Activated T-cell treated with anti-CD3 and anti-CD28 coated beads, Interleukin-2, amount 50 U/mL, for 72 hours (primary cell): ENCODE measurements at places on chromosomes 4 and X. TPM values are rescaled to one million over a fixed set of nuclear protein-coding genes. Genes with fewer than 3 reads are reported as not detected.

DNA sequence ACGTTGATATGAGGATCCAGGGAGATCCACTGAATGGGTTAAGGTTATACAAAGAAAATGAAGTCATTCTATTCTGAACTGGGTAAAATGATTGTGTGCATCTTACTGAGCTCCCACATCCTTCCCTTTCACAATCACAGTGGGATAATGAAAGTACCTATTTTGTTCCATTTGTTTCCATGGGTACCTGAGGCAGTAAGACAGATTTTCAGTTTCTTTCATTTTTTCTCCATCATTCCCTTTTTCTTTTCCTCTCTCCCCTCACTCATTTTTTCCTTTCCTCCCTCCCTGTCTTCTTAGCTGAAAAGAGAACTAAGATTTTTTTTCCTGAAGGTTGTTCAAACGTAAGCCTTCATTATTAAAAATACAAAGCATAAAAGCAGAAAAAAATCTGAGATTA lies 4.6 kb downstream of the GRIA2 start:
- H3K27me3 ChIP-seq: peaks cover 25% of the 10 kb centered on the region
- no peak overlapping the region for H3K4me3 ChIP-seq
- peaks cover 9% of the 10 kb centered on the region for H3K36me3 ChIP-seq
- H3K4me1 ChIP-seq: no peaks in the 10 kb centered on the region
- DNase-seq: no peak

DNA sequence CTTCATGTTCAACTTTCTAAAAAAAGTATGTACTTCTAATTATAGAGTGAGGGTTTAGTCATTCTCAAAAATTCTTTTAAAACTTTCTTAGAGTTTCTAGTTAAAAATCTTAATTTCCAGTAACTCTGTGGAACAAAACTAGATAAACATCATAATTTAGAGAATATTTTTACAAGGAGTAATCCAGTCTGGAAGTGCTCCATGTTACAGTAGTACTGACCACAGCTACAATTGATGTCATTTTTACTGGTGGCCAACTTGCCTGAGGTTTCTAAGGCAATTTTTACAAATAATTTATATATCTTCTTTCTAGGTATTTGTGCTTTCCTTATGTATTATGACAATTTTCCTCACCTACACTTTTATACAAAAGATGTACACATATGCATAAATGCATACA lies 490.4 kb downstream of the CENPC start:
- H3K27me3 ChIP-seq: no peaks in the 10 kb centered on the region
- H3K27ac ChIP-seq: no peak overlapping the region
- no peaks in the 10 kb centered on the region for H3K36me3 ChIP-seq
- no peaks in the 10 kb centered on the region for H3K4me1 ChIP-seq

PYURF gene
- total RNA-seq: 59.3 TPM

- no peak overlapping the region for H3K27ac ChIP-seq
- no peaks in the 10 kb centered on the region for H3K27me3 ChIP-seq
- no peaks in the 10 kb centered on the region for H3K4me1 ChIP-seq
- H3K4me3 ChIP-seq: no peak overlapping the region
- DNase-seq: no peak
These were observed 2522.1 kb downstream of the ARAP2 start for GRCh38 chr4:33722254-33722653.

FAM149A gene
- total RNA-seq: 0.51 TPM

- no peak overlapping the region for H3K4me3 ChIP-seq
- no peaks in the 10 kb centered on the region for H3K27me3 ChIP-seq
- H3K27ac ChIP-seq: no peak overlapping the region
- DNase-seq: no peak
These were observed 245.3 kb downstream of the AFAP1 start for GRCh38 chr4:7694324-7694723.

- H3K4me1 ChIP-seq: peaks cover 12% of the 10 kb centered on the region
- no peak for DNase-seq
- no peaks in the 10 kb centered on the region for H3K36me3 ChIP-seq
- peak overlapping the region; percentile 65 for H3K4me3 ChIP-seq
- peaks cover 42% of the 10 kb centered on the region for H3K27me3 ChIP-seq
These were observed 3.7 kb upstream of the FAT1 start for GRCh38 chr4:186727169-186727976.

GRCh38 chrX:30592831-30593230 lies 15.3 kb upstream of the TASL start:
- H3K4me3 ChIP-seq: no peak overlapping the region
- H3K27me3 ChIP-seq: peaks cover 32% of the 10 kb centered on the region
- H3K4me1 ChIP-seq: peaks cover 8% of the 10 kb centered on the region
- no peak overlapping the region for H3K27ac ChIP-seq
- H3K36me3 ChIP-seq: no peaks in the 10 kb centered on the region
- DNase-seq: no peak

DNA sequence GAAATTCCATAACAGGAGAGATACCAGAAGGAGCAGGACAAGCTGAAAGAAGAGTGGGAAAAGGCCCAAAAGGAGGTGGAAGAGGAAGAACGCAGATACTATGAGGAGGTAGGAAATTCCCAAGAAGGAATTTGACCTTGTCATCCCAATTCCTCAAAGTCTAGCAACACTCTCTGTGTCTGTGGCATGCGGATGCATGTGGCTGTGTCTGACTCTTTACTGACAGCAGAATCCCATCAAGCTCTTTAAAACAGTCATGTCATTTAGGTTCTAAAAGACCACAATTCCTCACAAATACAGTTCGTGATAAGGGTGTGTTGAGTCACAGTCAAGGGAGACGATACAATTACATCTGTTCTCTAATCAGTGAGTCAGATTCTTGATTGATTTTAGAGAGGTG lies 68.5 kb downstream of the PHOX2B start:
- no peaks in the 10 kb centered on the region for H3K4me1 ChIP-seq
- H3K4me3 ChIP-seq: no peak overlapping the region
- no peaks in the 10 kb centered on the region for H3K27me3 ChIP-seq
- no peak overlapping the region for H3K27ac ChIP-seq
- no peaks in the 10 kb centered on the region for H3K36me3 ChIP-seq

GRCh38 chr4:82562564-82562854 lies 721 bp upstream of the TMEM150C start:
- H3K36me3 ChIP-seq: peaks cover 2% of the 10 kb centered on the region
- no peak overlapping the region for H3K27ac ChIP-seq
- peaks cover 13% of the 10 kb centered on the region for H3K4me1 ChIP-seq

DNA sequence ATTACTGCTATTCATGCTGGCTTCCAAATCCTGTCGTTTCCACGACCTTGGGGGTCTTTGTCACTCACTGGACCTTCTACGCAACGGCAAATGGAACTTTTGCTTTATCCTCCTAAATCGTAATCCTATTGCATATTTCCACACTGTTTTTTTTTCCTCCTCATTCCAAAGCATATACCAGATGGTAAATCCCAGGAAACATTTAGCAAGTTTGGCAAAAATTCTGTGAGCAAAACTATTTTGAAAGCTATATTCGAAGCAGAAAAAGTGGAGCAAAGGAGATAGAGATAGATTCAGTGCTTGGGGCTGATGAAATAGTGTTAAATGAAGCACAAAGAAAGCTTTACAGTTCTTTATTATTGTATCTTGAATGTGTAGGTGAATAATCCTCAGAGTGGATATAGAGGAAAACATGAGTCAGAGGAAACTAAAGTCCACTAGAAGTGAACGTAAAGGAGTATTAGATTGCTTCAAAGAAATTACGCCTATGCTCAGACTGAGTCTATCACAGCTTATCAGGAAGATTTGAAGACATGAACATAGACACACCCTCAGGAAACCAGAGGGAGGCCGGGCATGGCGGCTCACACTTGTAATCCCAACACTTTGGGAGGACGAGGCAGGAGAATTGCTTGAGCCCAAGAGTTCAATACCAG lies 50.2 kb upstream of the FAM9A start:
- H3K27ac ChIP-seq: no peak overlapping the region
- H3K4me1 ChIP-seq: no peaks in the 10 kb centered on the region
- DNase-seq: no peak
- H3K27me3 ChIP-seq: peaks cover 36% of the 10 kb centered on the region
- no peak overlapping the region for H3K4me3 ChIP-seq

GRCh38 chr4:1770791-1771231 lies 22.3 kb upstream of the FGFR3 start:
- no peak overlapping the region for H3K27ac ChIP-seq
- no peaks in the 10 kb centered on the region for H3K27me3 ChIP-seq
- H3K4me1 ChIP-seq: peaks cover 9% of the 10 kb centered on the region
- H3K4me3 ChIP-seq: no peak overlapping the region
- DNase-seq: no peak

UGT2B15 gene
- total RNA-seq: not detected

DNA sequence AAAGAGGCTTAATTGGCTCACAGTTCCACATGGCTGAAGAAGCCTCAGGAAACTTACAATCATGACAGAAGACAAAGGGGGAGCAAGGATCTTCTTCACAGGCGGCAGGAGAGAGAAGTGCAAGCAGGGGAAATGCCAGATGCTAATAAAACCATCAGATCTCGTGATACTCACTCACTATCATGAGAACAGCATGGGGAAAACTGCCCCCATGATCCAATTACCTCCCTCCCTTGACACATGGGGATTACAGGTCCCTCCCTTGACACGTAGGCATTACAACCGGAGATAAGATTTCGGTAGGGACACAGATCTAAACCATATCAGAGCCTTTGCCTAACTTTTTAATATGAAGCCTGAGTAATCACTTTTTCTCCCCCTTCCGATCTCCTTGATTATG lies 43.7 kb upstream of the MAPK10 start:
- no peak overlapping the region for H3K27ac ChIP-seq
- no peaks in the 10 kb centered on the region for H3K4me1 ChIP-seq
- H3K4me3 ChIP-seq: no peak overlapping the region
- no peaks in the 10 kb centered on the region for H3K36me3 ChIP-seq
- H3K27me3 ChIP-seq: no peaks in the 10 kb centered on the region

GRCh38 chr4:124290678-124291077 lies 421.9 kb downstream of the ANKRD50 start:
- H3K27ac ChIP-seq: no peak overlapping the region
- H3K4me3 ChIP-seq: no peak overlapping the region
- no peak for DNase-seq
- H3K36me3 ChIP-seq: no peaks in the 10 kb centered on the region
- H3K27me3 ChIP-seq: peaks cover 4% of the 10 kb centered on the region

GRCh38 chrX:64976673-64977040 lies 407 bp upstream of the ZC4H2 start:
- DNase-seq: no peak
- peaks cover 10% of the 10 kb centered on the region for H3K4me1 ChIP-seq
- peak overlapping the region; percentile 75 for H3K27ac ChIP-seq

DNA sequence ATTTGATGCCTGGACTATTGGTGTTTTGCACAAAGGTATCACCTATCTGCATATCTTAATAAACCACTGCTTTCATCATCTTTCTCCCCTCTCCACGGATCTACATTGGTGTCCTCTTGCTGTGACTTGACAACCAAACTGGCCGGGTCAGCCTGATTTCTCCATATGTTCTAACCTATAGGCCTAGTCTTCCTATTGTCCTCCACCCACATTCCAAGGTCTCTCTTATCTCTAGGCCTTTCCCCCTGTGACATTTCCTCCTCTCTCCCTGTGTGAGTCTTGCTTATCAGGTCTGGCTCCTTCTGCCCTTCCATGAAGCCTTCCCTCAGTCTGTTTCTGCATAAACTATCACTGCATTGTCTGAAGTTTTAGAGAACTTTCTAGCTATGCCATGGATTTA lies 33.7 kb downstream of the ARHGAP24 start:
- DNase-seq: no peak
- H3K4me1 ChIP-seq: no peaks in the 10 kb centered on the region
- peaks cover 3% of the 10 kb centered on the region for H3K36me3 ChIP-seq
- no peaks in the 10 kb centered on the region for H3K27me3 ChIP-seq
- peak overlapping the region; percentile 14 for H3K27ac ChIP-seq

GRIA2 gene
- not detected for total RNA-seq

DNA sequence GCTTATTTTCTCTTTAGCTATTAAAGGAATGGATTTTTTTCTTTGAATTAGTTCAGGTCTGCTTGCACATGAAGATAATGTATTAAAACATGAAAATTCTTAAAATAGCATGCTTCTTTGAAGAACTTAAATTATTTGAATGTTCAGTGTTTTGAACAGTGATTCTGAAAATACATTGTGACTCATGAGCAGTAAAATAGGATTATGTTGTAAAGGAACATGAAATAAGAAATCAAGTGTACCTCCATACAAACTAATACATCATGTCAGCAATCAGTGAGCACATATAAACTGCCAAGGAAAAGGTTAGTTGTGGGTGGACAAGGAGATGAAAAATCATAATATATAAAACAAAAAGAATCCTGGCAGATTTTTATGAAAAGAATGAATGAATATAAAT lies 66.1 kb downstream of the SNX25 start:
- H3K27ac ChIP-seq: no peak overlapping the region
- H3K27me3 ChIP-seq: no peaks in the 10 kb centered on the region
- H3K36me3 ChIP-seq: no peaks in the 10 kb centered on the region
- no peak overlapping the region for H3K4me3 ChIP-seq
- H3K4me1 ChIP-seq: peaks cover 10% of the 10 kb centered on the region

DNA sequence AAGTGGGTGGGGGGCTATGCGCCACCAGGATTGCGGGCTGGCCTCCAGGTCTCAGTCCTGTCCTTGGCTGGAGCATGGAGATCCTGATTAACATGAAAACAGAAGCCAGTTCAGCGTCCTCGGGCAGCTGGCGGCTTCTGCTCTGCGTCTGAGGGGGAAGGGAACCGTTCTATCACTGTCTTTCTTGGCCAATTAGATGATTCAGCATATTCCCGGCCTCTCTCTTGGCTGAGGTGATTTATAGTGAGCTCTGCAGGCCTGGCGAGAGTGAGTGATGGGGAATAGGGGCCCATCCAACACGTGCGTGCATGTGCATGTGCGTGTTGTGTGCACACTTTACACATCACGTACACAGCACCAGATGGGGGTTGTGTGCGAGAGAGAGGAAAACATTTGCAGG lies 145.8 kb upstream of the ATP6AP2 start:
- H3K4me3 ChIP-seq: no peak overlapping the region
- DNase-seq: no peak
- peaks cover 4% of the 10 kb centered on the region for H3K36me3 ChIP-seq
- no peaks in the 10 kb centered on the region for H3K4me1 ChIP-seq
- peaks cover 21% of the 10 kb centered on the region for H3K27me3 ChIP-seq

ASB12 gene
- total RNA-seq: 0.31 TPM

FGD1 gene
- total RNA-seq: 0.46 TPM

- no peaks in the 10 kb centered on the region for H3K36me3 ChIP-seq
- DNase-seq: no peak
- no peak overlapping the region for H3K27ac ChIP-seq
- H3K4me1 ChIP-seq: no peaks in the 10 kb centered on the region
- H3K4me3 ChIP-seq: no peak overlapping the region
- peaks cover 5% of the 10 kb centered on the region for H3K27me3 ChIP-seq
These were observed 146.8 kb downstream of the DCTD start for GRCh38 chr4:182770259-182770995.

- DNase-seq: no peak
- peaks cover 5% of the 10 kb centered on the region for H3K27me3 ChIP-seq
- H3K4me1 ChIP-seq: no peaks in the 10 kb centered on the region
- no peak overlapping the region for H3K4me3 ChIP-seq
- H3K36me3 ChIP-seq: no peaks in the 10 kb centered on the region
These were observed 57.0 kb upstream of the ARSJ start for GRCh38 chr4:114036426-114036825.

GRCh38 chr4:140704964-140705363 lies 51.2 kb downstream of the TBC1D9 start:
- no peak overlapping the region for H3K27ac ChIP-seq
- no peaks in the 10 kb centered on the region for H3K36me3 ChIP-seq
- no peaks in the 10 kb centered on the region for H3K4me1 ChIP-seq
- DNase-seq: no peak
- H3K27me3 ChIP-seq: no peaks in the 10 kb centered on the region
- H3K4me3 ChIP-seq: no peak overlapping the region
